Putamen (tissue), 1 donor: ENCODE measurements at places on chromosomes 1 and 21.
A peak's percentile ranks its signal among the peaks of the same experiment; 100 is the strongest.

DNA sequence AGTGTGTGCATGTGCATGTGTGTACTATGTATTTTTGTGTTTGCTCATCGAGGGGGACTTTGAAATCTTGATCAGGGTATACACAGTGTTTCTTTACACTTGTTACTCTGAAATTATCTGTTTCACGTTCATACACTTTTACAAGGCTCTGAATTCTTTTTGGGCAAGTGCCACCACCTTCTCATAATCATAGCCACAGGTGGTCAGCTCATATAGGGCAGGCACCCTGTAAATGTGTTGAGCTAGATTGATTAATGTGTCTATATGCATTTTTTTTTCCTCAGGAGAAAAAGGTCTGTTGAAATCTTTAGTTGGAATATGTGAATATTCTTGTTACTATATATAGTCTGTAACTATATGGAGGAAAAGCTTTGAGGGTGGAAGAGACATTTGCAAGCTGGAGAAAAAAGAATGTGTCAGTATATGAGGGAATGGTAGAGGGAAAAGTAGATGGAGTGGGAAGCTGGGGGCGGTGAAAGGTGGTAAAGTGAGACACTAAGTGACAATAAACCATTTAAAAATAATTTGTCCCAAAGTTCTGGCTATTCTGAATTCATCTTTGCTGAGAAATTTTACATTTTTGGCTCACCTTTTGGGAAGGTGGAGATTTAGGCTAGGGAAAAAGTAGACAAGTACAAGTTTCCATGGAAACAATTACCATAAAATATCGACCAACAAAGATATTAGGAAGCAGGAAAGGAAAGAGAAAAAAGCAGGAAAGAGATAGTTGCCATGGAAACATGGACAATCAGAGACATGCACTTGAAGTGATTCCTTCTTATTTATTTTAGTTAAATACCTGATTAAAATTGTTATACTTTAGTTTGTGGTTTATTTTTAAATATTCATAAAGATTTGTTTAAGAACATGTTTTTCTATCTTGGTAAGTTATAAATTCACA, 277.5 kb downstream of the PDE4B start:
- DNase-seq, result no peak

DNA sequence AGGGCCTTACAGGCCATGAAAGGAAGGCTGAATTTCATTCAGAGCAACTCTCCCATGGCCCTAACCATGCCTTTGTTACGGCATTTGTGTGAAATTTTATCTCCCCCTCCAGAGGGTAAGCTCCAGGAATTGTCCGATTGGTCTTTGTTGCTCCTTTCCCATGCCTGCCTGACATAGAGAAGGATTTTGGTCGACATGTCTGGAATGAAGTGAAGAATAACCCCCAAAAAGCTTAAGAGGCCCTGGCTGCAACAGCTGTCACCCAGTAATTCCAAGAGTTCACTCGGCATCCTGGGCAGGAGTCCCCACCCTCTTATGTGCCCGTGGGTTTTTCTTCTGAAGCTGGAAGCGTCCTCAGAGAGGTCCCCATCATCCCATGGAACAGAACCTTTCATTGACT, 20.6 kb downstream of the CDA start:
- DNase-seq, result no peak

- DNase-seq, result peak; percentile 45
Observed at GRCh38 chr1:16393570-16394521, 26.8 kb downstream of the SZRD1 start.

DNA sequence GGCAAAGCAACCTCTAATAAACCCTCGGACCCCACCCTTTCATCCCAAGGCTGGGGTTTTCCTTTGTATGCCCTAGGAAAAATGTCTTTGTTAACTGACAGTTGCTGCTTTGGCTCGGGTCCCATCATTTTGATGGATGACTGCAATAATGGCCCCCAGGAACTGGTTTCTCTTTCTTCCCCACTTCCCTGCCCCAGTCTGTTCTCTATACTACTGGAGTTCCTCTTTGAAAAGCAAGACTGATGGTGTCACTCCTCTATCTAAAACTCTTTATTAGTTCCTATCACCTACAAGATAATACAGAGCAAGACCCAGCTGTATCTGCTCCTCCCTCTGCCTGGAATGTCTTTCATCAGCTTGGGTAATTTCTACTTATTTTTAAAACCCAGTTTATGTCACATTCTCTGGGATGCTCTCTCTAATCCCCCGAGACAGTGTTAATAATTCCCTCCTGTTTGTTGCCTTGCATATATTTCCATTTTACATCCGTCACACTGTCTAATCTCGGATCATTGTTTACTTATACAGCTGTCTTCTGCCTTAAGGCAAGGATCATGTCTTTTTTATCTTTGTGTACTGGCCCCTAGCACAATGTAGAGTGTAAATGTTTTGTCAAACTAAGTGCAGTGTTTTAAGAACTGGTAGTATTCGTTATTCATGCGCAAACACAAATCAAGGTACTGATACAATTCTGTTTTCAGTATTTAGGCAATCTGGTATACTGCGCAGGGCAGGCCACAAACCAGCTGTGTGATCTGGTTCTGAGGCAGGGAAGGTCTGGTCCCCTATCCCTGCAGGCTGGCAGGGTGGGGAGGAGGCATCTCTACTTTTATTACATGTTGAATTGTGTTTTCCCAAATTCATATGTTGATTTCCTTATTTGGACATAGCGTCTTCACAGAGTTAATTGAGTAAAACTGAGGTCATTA, 16.1 kb downstream of the SLAMF1 start:
- no peak for DNase-seq
